ENCODE measurements at places on chromosomes 11 and 22. TPM values are rescaled to one million over a fixed set of nuclear protein-coding genes. Genes with fewer than 3 reads are reported as not detected.

SERPIND1 gene
- not detected for total RNA-seq

LINC01488 gene
- total RNA-seq: not detected

SMTN gene
- 57.4 TPM for total RNA-seq

LYVE1 gene
- not detected for total RNA-seq

FIBIN gene
- not detected for total RNA-seq

ZBTB16 gene
- total RNA-seq: 9.7 TPM

DNA sequence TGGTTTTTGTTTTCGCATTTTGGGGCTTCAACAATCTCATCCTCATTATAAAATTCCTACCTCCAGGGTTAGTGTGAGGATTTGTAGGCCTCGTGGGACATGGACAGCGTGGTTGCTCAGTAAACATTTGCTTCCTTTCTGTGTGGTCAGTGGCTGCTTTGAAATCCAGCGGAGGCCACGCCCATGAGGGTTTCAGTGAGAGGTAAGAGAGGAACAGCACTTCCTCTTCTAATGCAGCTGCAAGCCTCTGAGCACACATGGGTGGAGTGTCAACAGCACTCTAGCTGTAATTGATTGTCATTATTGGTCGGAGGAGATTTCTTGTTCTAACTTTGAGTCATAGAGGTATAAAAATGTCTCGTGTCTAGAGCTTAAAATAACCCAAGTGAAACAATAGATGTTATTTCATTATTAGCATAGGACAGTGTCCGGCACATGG, 6.0 kb upstream of the ARHGAP42 start:
- DNase-seq: no peak

GRCh38 chr11:67705264-67705663, 30.8 kb upstream of the ALDH3B2 start:
- DNase-seq: no peak

DNA sequence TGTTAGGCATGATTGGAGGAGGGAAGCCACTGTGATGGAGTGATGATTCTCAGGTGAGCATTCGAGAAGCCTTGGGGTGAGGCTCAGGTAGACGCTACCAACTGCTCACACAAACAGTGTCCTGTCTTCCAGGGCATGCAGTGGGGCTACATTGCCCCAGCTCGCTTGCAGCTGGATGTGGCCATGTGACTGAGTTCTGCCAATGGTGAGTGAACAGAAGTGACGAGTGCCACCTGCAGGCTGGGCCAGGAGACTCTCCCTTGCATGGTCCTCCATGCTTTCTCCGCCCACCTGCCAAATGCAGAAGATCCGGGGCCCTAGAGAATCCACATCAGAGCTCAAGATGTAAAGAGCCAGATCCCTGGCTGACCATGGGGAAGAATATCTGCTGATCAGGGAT, 195.9 kb downstream of the BCR start:
- peak; percentile 72 for DNase-seq

DNA sequence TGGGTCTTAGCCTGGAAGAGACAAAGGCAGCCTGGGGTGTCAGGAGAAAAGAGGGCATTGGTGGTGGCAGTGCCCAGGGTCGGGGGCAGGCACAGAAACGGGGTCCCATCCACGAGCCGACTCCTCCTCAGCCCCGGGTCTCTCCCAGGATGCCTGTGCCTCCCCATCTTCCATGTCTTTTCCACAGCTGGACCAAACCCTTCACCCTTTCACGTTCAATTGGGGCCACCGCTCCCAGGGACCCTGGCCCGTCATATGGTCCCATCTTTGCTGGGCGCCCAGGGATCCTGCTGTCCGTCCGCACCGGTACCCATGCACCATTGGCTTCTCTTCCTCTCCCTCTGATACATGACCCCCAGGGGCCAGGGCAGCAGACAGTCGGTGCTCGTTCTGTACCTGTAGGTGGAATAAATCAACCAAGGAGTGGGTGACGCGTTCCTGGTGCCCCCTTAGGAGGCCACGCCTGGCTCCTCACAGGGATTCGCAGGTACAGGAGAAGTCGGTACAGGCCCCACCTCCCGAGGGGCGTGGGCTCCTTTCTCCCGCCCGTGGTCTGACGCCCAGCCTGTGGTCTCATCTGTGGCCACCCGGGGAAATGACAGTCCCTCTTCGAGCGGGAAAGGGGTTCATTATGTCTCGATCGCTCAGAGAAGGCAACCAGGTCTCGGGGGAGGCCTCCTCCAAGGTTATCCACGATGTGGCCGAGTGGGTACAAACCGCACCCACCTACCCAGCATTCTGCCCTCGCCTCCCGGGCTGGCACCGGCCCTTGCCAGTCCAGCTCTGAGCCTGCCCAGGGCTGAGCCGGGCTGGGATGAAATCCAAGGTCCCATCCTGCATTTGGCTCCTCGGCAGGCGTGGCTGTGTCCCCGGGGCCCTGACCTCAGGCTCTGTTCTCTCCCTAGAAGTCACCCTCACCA, 1493.6 kb downstream of the BRD1 start:
- no peak for DNase-seq
